GF-D8 (cell line): ENCODE measurements at places on chromosomes 7 and 10.
A peak's percentile ranks its signal among the peaks of the same experiment; 100 is the strongest.

GRCh38 chr7:67484244-67484751, 487.7 kb downstream of the TYW1 start:
- no peak for DNase-seq

DNA sequence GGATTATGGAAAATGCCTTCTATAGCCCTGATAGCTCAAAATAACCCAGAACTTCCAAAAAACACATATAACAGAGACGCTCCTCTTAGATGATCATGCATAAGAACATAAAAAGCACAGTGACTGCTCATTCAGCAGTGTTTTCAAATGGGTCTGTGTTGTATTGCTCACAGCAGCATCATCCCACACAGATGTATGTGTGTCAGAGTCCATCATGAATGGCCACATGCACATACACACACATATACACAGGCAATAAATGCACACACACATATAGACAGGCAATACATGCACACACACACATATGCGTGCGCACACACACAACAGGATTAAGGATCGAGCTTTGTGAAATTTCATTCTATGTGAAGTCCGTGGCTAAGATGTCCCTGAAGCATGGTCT, 26.1 kb downstream of the TMEM273 start:
- DNase-seq: no peak

- no peak for DNase-seq
These were observed 22.8 kb downstream of the SLC25A40 start for GRCh38 chr7:87853237-87853864.

- no peak for DNase-seq
These were observed 259.7 kb upstream of the FERD3L start for GRCh38 chr7:19404912-19405329.

DNA sequence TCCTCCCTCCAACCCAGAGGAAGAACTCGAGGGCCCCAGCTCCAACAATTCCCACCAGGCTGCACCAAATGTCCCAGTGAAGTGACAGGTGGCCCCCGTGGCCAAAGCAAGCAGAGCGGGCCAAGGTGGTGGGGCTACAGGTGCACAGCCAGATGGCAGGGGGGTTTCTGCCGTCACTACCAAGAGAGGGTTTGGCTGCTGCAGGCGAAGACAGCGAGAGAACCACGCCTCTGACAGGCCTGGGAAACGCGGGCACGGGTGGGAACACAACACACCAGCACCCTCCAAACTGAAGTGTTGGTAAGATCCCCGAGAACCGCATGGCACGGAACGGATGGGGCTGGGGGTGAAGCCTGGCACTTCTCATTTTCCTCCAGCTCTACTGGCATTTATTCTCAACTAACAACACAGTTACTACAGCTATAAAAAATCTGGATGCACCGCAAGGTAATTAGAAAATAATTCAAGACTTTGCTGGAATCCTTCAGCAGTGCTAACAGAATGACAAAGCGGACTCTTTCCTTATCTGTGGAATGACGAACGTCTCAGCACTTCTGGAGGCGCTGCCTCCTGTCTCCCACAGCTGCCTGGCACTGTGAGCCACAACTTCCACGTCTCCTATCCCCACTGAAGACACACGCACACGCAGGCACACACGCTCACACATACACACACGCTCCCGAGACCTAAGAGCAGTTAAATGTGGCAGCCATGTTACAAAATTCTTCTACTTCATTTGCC, 167.9 kb downstream of the TCERG1L start:
- DNase-seq: no peak

- no peak for DNase-seq
These were observed 139.1 kb downstream of the ARHGAP12 start for GRCh38 chr10:31789555-31789954.

GRCh38 chr10:103616705-103617601, 123.4 kb downstream of the NEURL1 start:
- peak; percentile 81 for DNase-seq

- no peak for DNase-seq
These were observed 49.8 kb downstream of the PODXL start for GRCh38 chr7:131506597-131506996.

GRCh38 chr7:137694405-137694804, 152.4 kb downstream of the DGKI start:
- DNase-seq: no peak

DNA sequence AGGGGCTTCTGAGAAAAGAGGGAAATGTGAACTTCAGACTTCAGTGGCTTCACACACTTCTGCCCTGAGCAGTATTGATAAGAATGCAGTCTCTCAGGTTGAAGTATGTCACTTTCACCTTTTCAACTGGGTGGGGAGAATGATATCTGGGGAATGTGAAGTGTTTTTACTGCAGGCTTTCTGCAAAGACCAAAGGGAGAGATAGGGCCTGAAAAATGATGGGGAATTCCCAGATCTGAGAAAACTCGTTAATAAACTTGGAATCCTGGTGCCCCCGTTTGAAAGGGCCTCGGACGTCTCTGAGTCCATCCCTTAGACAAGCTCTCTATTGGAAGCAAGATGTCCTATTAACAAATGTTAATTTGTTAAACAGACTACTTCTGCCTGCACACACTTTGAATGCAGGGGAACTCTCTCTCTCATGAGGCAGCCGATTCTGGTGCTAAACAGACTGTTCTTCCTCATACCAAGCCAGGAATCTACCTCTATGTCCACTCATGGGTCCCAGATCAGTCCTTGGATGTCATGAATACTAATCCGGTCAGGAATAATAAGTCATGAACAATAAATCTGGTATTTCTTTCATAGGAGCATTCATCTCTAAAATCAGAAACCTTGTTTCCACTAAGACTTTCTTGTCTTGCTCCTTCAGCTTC, 193.6 kb downstream of the JCAD start:
- DNase-seq: no peak

- no peak for DNase-seq
These were observed 131.9 kb upstream of the PCGF5 start for GRCh38 chr10:91088300-91089140.

DNA sequence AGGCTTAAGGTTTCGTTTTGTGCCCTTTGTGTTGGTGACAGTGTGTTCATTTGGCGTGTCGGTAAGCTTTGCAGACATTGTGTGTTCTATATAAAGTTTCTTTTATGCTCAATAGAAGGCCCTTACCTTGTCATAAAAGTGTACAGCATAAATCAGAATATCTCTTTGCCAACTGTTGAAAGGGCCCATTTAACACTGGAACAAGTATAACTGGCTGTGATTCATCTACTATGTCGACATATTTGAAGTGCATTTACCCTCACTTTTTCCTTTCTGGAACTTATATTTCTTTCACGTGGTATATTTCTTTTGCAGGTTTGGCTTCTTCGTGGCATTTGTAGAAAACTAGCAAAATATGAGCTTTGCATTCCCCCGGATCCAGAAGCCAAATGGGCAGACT, 32.7 kb downstream of the EEPD1 start:
- no peak for DNase-seq

GRCh38 chr7:73976761-73977618, 51.0 kb upstream of the ELN start:
- no peak for DNase-seq

DNA sequence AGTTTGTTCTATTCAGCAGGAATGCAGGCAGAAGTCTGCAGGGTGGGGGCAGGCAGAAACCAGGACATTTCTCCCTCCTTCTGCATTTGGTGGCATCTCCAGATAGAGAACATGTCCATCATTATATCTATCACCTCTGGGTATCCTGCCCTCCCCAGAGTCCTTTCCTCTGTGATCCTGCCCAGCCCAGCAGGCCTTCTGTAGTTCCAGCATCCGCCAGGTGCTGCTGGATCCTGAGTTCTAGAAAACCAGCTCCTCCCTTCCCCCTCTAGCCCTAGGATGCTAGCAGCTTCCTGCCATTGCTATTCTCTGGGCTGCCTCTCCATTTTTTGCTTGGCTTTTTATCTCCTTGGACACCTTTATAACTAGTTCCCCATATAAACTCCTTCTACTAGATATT, 180.3 kb downstream of the KCNMA1 start:
- DNase-seq: no peak

- no peak for DNase-seq
These were observed 89.2 kb upstream of the MKLN1 start for GRCh38 chr7:131238347-131238931.

GRCh38 chr10:110036640-110037039, 28.9 kb downstream of the ADD3 start:
- no peak for DNase-seq

DNA sequence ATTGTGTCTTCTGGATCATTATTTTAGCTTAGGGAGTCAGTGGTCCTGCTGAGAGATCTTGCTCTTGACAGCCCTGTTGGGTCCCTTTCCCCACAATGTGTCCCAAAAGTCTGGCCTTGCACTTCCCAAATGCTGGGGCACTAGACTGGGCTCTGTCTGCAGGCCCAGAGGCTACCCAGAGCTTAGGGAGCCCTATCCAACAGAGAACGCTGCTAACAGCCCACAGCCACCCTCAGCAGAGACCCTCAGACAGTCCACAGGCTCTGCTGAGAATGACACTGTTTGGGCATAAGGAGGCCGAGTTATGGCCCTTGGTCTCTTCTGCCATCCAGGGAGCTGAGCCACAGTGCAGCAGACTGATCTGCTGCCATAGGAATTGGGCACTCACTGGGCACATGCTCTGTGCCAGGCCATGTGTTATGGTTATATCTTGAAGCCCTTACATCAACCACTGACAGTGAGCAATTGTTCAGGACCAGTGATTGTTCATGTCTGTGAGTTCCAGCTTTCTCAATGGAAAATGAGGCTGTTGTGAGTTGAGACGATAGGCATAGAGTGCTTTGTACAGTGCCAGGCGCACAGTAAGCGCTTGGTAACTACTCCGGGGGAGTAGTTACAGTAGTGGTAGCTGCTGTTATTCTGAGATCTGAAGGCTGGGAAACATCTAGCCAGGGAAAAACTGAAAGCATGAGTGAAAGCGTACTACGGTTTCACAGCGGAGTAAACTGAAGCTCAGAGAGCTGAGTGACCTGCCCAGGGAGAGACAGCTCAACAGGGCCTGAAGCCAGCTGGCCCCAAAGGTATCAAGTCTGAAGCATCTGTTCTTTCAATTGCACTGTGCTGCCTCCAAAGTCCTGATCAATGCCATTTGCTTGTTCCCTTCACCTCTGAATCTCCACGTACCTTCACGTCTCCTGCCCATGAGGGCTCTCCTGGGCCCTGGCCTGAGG, 77.6 kb upstream of the PRLHR start:
- no peak for DNase-seq

GRCh38 chr10:81875467-81876252, 666 bp downstream of the NRG3 start:
- no peak for DNase-seq

GRCh38 chr10:121065330-121065729, 214.2 kb downstream of the WDR11 start:
- DNase-seq: no peak

- no peak for DNase-seq
These were observed 90.5 kb downstream of the TWIST1 start for GRCh38 chr7:19026888-19027287.

DNA sequence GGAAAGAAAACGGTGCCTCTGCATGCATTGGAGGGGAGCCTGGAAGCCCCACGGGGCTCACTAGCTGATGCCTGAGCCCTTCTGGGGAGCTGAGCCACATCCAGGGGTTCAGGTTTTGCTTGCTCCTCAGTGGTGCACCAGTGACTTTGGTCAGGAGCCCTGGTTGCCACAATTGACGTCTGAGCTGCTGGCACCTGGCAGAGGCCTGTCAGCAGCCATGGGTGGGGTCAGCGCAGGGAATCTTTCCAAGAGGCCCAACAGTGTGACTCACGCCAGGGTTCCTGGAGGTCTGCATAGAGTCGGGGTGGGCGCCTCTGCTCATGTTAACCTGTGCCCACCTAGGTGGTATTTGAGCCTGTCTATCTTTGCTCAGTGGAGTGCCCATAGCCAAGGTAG, 138.7 kb downstream of the NEURL1 start:
- DNase-seq: no peak

- DNase-seq: no peak
These were observed 78.0 kb upstream of the EGR2 start for GRCh38 chr10:62894156-62894555.

DNA sequence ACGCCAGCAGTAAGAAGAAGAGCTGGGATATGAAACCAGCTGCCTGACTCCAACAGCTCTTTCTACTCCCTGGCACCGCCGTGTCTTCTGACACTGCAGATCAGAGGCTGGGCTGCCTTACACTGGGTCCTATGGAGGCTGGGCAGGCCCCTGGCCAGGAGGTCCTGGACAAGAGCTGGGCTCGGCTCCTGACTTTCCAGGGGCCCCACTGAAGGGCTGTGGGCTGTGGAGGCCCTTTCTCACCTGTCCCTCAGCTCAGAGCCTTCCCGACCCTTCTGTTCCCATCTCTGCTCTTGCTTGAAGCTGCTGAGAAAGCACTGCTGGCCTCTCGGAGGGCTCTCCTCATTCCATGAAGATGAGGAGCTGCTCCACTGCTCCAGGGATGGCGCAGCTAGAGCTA, 85.9 kb upstream of the UNC5B start:
- no peak for DNase-seq

- no peak for DNase-seq
These were observed 16.4 kb downstream of the OGDHL start for GRCh38 chr10:49745756-49746155.

GRCh38 chr7:139946533-139946932, 116.2 kb downstream of the PARP12 start:
- DNase-seq: no peak

- no peak for DNase-seq
These were observed 12.5 kb upstream of the LIPK start for GRCh38 chr10:88693392-88694020.

- DNase-seq: no peak
These were observed 3.9 kb upstream of the INA start for GRCh38 chr10:103273041-103273441.

DNA sequence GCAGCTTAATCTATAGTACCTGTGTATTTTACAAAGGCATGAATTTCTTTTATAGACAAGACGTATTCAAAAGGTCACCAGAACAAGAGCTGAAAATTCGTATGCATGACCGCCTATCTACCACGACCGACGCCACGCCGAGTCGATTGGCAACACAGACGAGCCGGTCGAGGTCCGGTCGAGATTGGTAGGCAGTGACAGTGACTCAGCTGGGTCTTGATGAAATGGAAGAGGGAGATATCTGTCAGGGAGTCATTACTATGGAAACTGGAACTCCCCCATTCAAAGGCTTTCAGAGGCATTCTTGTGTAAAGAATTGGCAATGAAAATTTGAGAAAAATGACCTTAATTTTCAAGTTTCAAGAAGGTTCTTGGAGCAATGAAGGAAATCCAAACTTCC, 2.1 kb downstream of the ATP5MK start:
- DNase-seq: no peak

DNA sequence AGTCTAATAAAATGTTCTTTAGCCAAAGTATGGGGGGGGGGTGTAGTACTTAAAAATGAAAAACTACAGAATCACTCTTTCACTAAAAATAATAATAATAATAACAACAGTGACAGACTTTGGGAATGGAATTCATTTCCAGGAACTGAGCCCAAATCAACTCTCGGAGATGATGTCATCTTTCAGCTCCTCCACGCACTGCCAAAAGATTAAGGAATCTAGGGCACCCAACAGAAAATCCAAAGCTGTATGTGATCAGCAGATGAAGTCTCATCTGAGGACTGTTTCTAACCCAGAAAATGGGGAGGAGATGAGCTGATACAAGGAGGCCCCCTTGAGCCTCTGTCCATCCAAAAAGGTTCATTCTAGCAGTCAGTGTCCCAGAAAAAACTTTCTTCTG, 54.5 kb downstream of the GRB10 start:
- DNase-seq: no peak
